GM13977 (cell line): ENCODE measurements at places on chromosomes 7 and 10.

DNA sequence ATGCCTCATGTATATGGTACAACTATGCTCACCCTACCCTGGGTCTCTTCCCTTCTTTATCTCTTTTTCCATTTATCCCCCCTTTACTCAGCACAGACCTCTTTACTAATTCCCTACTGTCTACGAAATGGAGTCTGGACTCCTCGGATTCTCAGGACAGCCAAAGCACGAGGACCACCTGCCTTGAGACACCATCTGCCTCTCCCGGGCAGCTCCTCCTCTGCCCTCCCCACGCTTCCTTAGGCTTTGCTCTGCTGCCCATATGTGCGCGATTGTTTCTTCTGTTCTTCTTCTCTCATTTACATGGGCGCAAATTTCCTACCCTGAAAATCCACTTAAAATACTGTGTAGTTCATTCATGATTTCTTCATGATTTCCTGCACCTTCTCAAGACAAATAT lies 62.7 kb upstream of the STK17A start:
- DNase-seq, result no peak

DNA sequence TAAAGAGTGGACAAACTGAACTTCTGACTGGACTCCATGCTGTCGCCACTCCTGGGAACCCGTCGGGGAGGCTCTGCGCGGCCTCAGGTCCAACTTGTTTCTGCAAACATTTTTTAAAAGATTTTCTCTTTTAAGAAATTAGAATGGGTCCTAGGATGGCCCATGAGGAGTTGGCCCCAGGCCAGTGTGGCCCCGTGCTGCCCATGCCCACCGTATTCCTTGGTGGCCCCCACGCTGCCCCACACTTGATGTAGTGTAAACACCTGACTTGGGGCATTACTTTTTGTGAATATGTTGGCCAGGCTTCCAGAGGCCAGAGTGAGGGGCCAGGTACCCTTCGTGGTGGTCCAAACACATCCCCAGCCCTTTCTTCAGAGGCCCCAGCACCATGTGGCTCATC lies 19.3 kb downstream of the ZNF316 start:
- DNase-seq, result no peak

- no peak for DNase-seq
Observed at GRCh38 chr7:18241543-18242231, 214.0 kb upstream of the PRPS1L1 start.

- DNase-seq, result peak; percentile 17
Observed at GRCh38 chr7:19754521-19755116, 18.8 kb downstream of the TMEM196 start.

- DNase-seq, result no peak
Observed at GRCh38 chr7:55381696-55382095, 16.6 kb downstream of the LANCL2 start.

- no peak for DNase-seq
Observed at GRCh38 chr10:4837551-4837950, 11.5 kb downstream of the AKR1E2 start.

DNA sequence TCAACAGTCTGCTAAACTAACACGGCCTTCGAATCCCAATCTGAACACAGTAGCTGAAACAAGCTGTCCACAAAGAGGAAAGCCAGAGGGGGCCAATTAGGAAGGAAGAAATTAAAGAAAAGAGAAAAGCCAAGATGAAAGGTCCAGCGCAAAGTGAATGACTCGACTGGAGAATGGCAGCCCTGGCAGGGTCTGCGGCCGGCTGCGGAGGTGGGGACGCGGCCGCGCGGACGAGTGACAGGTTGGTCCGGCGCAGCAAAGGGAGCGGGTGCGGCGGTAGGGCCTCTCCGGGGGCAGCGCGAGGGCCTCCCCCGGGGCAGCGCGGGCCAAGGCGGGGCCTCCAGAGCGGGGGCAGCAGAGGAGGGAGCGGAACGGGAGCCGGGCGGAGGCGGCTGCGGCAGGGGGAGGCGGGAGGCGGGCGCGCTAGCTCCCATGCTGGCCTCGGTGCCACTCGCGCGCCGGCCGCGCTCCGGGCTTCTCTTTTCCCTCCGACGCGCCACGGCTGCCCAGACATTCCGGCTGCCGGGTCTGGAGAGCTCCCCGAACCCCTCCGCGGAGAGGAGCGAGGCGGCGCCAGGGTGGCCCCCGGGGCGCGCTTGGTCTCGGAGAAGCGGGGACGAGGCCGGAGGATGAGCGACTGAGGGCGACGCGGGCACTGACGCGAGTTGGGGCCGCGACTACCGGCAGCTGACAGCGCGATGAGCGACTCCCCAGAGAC lies at the start of gene VWC2:
TSS of gene VWC2 (plus strand) at position 421 of the 718 bp plus-strand sequence. CDS start 1,798 bp downstream, outside the sequence.
- DNase-seq, result peak; percentile 50

GRCh38 chr10:6595499-6595898 lies 15.4 kb upstream of the PRKCQ start:
- no peak for DNase-seq

DNA sequence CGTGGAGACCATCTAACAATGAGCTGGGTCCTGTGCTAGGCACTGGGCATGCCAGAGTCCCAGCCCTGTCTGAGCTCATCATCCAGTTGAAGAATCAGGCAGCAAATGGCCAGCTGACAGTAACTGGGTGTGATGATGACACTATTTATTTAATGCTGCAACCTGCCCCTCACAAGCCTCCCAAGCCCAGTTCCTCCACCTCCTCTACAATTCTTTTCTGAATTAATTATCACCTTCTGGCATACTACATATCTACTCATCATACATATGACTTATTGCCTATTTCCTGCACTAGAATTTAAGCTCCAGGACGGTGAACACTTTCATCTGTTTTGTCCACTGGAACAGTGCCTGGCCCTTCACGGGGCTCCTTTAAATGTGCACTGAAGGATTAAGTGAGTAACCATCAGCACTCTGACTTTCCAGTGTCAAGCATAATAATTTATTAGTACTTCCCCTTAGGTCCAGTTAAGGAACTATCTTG lies 96.7 kb upstream of the LAMB4 start:
- no peak for DNase-seq

- peak; percentile 99 for DNase-seq
Observed at GRCh38 chr10:70146489-70147258, at the start of gene TYSND1. Gene TYSND1 (minus strand): TSS chr10:70146700. CDS start chr10:70146586, 114 bp downstream.

- DNase-seq, result no peak
Observed at GRCh38 chr10:124291001-124291701, 127.6 kb downstream of the OAT start.

DNA sequence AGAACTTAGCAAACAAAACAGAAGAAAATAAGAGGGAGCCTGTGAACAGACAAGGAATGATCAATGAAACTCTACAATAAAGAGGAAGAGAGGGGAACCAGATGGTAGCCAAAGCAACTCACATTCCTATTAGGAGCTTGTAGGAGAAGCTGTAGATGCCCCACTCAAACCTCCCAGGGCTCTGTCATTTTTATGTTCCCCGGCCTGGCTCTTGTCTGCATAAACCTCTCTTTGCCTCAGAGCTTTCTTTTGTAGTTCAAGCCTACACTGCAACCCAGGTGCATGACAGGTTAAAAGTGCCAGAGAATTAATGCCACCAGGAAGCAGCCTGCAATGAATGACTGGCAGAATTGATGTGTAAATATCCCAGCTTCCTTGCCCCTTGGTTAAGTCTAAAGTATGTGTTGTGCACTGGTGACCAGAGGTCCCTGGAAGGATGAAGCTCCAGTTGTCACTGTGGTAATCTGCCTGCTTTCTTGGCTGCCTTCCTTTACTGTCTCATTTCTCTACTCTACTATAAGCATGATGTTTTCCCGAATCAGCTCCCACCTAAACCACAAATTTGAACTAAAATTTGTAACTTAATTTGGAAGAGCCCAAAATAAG lies 40.4 kb downstream of the HDAC9 start:
- DNase-seq, result no peak

GRCh38 chr7:7696458-7697119 lies 21.8 kb downstream of the RPA3 start:
- no peak for DNase-seq

- DNase-seq, result no peak
Observed at GRCh38 chr7:108010377-108010776, 7.4 kb upstream of the LAMB1 start.

DNA sequence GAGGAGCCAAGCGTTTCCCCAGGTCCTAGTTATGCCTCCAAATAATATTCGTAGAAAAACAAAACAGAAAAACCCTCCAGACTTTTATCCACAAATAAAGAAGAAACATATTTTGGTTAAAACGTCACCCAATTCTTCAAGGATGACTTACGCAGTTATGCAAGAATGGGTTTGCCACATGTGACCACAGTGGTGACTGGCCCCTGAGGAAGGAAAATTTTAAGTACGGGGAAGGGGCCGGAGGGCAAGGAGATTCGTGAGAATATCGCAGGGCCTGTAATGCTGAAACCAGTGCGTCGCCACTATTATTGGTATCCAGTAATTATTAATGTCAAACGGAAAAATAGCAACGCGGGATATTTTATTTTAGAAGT lies 537 bp upstream of the MRPS24 start:
- no peak for DNase-seq

DNA sequence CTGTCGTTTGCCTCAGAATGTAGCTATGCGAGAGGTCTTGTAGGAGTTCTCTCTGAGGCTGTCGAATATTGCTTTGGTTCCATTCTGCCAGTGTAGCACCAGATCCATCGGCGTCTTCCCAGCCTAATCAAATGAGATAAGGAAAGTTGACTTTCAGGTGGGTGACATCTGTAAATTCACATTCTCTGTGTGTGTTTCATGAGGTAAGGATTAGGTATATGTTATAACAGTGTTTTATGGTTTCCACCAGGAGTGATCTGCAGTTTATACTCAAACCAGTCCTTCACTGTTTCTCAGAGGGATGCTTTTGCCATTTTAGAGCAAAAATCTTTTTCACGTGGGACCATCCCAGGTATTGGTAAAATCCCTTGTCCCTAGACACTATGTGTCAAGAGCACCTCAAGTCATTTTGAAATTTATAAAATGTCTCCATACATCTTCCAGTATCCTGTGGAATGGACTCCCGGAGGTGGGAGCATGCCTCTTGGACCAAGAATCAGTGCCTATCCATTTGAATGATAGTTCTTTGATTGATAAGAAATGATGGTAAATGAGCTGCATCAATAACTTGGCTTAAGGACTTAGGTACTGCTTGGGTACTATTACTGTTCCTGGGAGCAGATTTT lies 7.9 kb downstream of the ANKRD1 start:
- DNase-seq, result no peak

GRCh38 chr7:99102809-99103690 lies 40.9 kb downstream of the SMURF1 start:
- no peak for DNase-seq

GRCh38 chr10:59181668-59182067 lies 5.2 kb downstream of the PHYHIPL start:
- DNase-seq, result peak; percentile 54

DNA sequence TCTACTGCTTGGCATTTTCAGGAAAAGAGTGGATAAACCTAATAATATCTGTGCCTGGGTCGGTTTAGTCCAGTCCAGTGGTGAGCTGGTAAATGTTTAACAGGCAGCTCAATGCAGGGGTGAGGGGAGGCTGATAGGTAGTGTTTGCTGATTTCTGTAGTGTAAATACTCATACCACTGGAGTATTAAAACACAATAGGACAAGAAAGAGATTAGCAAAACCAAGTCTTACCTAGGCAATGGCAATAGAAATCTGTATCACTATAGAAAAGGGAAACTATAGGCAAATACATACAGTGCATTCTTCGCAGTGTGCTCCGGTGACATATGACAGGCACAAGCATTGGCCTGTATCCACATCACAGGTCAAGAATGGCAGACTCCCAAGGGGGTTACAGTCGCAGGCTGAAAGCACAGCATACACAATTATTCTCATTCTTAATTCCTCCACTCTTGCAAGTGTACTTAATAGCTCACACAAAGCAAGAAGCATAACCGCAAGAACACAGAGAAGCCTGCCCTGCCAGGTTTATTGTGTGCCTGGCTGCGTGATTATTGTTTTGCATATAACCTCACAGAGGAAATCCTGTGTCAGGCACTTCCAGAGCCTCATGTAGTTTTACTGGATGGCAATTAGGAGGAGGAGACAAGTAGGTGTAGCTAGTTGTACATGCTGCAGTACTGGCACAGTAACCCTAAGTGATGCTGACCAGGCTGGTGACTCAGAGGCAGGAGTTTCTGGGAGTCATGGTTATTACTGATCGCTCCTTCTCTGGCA lies 35.0 kb downstream of the LAMB4 start:
- DNase-seq, result no peak

DNA sequence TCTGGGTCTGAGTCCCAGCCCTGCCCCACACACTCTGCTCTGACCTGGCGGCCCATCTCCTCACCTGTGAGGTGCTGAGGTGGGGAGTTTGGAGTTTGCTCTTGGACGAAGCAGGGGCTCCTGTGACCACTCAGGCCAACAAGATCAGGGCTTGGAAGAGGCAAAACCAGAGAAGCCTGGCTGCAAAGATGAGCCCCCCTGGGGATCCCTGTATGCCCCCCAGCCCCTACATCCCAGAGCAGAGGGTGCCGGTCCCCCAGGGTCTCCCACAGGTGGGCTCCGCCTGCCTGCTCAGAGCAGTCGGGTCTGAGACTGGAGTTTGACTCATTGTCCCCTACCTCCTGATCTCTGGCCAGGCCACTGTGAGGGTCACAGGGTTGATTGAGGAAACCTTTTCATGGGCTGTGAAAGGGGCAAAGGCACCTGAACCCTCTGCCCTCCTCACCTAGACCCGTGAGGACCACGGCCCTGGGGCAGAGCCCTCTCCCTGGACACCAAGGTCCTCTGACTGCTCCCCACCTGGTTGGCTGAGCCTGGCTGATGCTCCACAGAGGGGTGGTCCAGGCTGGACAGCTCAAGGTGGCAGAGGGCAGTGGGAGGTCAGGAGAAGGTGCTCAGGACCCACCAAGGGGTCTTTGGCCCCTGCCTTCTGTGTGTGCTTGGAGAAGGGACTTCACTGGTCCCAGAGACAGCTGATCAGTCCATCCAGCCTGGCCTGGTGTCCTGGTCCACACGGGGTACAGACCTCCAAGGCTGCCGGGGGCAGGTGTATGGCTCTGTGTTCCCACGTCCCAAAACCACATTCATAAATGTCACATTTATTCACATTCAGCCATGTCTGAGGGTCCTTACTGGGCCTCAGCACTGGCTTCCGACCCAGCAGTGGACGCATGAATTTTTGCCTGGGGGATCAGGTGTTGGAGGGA lies 9.1 kb upstream of the SCART1 start:
- no peak for DNase-seq

DNA sequence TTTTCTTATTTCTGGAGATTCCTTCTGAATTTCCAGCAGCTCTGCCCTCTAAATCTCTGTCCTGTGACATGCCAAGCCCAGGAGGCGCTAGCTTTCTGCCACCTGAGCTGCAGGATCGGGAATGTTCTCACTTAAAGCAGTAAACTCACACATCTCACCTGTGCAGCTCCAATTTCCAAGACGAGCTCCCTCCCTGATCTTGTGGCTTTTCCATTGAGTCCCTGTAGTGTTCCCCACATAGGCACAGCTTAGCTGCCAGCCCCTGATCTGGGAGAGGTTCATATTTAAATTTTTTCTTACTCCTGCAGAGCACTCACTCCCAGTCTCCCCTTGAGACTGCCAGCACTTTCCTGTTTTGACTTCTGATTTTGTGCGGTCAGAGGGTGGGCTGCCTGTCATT lies 479.3 kb downstream of the GLRX3 start:
- no peak for DNase-seq

DNA sequence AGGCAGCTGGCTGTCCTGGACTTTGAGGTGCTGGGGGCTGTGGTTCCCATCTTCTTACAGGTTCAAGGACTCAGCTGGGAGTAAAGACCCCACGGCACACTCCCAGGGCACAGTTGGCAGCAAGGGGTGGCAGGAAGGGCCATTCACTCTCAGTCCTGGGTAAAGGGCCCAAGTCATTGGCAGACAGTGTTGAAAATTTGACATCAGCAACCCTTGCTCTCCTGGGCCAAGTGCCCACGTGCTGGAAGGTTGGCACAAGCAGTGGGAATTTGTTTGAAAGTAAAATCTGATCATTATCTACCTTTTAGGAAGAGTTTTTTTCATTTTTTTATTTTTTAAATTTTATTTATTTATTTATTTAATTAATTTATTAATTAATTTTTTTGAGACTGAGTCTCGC lies 241.6 kb upstream of the MKI67 start:
- DNase-seq, result no peak
